NCI-H1436 treated with DMSO at 0.1 percent for 48 hours (cell line): ENCODE measurements at places on chromosomes 1 and 21.

DNA sequence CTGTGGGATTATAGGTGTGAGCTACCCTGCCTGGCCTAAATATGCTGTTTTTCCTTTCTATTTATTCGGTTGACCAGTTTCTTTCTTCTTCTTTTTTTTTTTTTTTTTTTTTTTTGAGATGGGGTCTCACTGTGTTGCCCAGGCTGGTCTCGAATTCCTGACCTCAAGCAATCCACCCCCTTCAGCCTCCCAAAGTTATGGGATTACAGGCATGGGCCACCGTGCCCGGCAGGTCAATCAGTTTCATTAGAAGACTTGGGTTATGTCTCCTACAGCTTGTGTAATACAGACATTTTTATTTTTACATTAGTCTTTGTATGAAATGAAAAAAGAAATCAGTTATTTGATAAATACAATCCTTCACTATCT lies 61.1 kb downstream of the UCK2 start:
- no peak for DNase-seq

DNA sequence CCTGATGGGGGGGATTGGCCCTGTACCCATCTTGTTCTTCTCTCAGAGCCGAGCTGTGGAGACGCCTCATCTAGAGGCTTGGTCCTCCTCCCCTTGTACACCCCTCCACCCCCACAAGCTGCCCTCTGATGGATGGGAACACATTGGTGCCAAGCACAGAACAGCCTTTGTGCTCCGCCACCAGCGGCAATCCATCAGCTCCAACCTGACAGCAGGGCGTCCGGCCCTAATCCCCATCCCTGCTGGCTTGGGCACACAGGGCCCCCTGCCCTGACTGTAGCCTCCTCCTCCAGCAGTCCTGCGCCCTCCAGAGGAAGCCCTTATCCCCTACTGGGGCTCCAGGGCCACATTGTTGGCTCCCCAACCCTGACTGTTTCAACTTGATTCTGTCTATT lies 3.8 kb upstream of the MYOG start:
- no peak for DNase-seq

- DNase-seq, result peak; percentile 43
These were observed 47.4 kb upstream of the LBR start for GRCh38 chr1:225474986-225475820.

GRCh38 chr1:75136921-75137641 lies 2.9 kb downstream of the LHX8 start:
- DNase-seq, result no peak

- no peak for DNase-seq
These were observed 14.4 kb upstream of the EVA1B start for GRCh38 chr1:36337830-36338229.

- DNase-seq, result no peak
These were observed 398.8 kb downstream of the DUSP10 start for GRCh38 chr1:221343136-221343535.

- DNase-seq, result no peak
These were observed 1.3 kb upstream of the SYT6 start for GRCh38 chr1:114154963-114155322.

DNA sequence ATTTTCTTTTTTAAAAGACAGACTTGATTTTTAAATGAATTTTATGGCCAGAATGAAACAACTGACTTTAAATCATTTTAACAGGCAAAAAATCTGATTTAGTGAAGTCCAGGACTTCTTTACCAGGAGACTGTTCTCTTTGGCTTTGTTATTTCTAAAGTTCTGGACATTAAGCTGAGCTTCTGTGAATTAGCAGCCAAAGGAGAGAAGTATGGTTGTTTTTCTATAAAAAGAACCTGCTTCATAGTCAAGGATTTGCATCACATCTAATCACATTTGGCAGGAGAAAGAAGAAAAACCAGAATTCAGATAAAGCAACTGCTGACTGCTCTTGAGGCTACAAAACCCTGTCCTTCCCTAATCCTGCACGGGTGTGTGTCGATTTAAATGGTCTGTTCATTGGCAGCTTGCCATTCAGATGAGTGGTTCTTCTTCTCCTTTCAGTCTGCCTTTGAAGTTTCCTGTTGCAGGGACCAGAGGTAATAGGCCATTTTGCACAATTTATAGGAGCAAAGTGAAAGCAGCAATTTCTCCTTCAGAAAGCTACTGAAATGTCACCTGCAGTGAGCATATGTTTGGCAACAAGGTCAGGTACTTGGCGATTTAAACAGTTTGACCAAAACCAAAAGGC lies 215.4 kb downstream of the OLFM3 start:
- no peak for DNase-seq

DNA sequence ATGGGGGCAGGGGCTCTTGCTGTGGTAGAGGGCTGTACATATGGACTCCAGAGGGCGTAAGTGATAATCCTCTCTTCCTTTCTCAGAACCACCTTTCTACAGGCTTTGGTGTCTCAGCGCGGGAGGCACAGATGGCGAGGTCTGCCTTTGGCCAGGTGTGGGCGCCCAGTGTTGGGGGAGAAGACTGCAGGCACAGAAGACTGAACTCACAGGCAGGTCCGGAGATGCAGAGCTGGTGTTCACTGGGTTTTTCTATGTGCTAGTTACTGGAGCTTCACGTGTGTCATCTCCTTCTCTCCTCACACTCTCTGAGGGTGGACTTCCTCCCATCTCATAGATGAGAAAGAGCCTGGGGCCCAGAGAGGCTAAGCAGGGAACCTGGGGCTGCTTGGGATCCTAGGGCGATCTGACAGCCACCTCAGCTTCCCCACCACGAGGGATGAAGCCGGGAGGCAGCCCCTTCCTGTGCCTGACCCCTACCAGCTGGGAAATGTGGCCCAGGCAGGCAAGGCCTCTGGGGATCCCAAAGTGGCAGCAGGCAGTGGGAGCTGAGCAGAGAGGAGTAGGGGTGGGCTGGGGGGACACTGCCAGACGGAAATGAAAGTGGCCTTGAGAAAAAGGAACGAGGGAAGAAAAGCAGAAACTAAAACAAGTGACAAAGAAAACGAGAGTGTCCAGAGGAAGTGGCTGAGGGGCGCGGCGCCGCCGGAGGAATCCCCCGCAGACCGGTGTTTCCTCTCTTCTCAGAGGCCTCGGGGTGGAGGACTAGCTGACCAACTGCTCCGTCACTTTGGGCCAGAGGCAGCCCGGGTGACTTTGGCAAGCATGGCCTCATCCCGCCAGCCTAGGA lies 191.6 kb downstream of the HIVEP3 start:
- no peak for DNase-seq

- DNase-seq, result no peak
These were observed 345.2 kb downstream of the USP25 start for GRCh38 chr21:16074950-16075489.

DNA sequence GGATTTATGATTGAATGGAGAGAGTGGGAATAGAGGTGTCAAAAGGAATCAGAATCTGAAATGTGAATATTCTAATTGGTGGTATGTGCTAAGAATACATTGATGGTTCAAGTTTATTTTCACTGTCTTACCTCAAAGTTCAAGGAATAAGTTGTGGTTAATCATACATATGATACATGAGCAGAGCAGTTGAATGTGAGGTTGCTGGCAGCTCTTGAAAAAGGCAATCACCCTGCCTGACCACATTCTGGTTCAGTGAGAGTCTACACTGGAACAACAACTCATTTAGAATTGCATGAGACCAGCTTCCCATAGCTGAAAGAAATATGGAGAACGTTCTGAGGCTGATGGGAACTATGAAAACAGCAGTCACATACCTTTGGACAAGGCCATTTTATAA lies 68.3 kb upstream of the ARHGAP29 start:
- DNase-seq, result no peak

DNA sequence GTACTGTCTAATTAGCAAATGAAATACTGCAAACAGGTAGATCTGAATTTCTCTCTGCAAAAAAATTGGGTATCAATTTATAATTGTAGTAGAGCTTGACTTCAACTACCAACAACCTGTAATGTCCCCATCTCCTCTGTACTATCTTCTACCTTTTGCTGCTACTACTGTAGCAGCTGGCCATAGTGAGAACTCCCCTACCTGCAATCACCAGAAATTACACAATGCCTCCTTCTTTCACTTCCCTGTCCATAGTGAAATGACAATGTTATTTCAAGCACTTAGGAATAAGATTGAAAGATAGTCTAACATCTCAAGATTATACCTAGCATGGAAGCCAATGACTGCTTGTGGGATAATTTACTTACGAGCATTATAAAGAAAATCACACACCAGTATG lies 100.4 kb downstream of the ACBD6 start:
- DNase-seq, result no peak

DNA sequence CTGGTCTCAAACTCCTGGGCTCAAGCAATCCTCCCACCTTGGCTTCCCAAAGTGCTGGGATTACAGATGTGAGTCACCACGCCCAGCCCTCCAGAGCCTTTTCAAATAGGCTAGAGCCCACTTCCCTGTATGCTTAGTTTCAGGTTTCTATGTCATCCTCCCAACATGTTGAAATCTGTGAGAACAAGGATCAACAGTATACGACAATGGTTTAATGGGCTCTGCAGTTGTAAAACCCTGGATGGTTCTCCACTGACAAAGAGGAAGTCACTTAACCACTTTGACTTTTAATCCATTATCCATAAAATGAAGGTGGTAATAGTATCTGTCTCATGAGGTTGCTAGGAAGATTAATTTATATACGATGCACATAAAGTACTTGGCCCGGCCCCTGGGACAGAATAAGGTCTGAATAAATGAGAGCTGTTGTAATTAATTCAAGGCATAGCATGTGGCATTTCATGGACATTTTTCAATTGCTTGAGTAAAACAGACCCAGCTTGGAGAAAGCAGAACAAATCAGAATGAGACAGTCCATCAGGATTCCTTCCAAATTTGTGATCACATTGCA lies 113.9 kb upstream of the ZNF648 start:
- DNase-seq, result peak; percentile 84

- no peak for DNase-seq
These were observed 1.0 kb downstream of the FAM78B start for GRCh38 chr1:166165661-166166328.
